ENCODE measurements at places on chromosomes 2 and 18.

DNA sequence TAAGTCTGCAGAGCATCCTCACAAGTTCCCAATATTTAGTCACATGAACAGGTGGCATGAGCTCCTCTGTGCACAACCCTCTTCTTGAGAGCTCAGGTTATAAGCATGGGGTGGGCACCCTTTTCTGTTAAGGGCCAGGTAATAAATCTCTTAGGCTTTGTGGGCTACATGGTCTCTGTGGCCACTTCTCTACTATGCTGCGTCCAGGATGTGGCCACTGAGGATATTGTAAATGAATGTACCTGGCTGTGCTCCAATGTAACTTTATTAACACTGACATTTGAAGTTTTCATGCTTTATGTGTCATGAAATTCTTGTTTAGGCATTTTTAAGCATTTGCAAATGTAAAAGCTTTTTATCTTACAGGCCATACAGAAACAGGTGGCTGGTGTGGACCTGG lies 116.8 kb upstream of the ST6GAL2 start:
- DNase-seq: no peak

GRCh38 chr2:176508984-176509740 lies 239.9 kb downstream of the MTX2 start:
- no peak for DNase-seq

- DNase-seq: no peak
Measured at GRCh38 chr2:74849228-74849892, 15.4 kb downstream of the HK2 start.

DNA sequence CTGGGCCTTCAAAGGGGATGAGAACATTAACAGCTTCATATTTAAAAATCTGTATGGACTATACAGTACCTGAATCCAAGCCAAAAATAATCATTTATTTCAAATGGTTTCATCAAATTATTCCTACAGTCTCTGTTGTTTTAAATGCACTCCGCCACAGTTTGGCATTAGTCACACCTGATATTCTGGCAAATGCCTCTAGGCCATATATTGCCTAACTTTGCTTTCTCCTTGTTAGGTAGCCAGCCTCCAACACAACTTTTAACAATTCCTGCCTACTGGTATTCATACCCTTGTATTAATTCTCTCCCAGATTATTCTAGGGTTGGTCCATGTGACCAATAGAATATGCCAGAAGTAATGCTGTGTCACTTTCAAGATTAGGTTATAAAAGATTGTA lies 146.6 kb upstream of the FANCL start:
- DNase-seq: no peak

GRCh38 chr18:13539843-13540476 lies 186.4 kb downstream of the FAM210A start:
- DNase-seq: no peak

DNA sequence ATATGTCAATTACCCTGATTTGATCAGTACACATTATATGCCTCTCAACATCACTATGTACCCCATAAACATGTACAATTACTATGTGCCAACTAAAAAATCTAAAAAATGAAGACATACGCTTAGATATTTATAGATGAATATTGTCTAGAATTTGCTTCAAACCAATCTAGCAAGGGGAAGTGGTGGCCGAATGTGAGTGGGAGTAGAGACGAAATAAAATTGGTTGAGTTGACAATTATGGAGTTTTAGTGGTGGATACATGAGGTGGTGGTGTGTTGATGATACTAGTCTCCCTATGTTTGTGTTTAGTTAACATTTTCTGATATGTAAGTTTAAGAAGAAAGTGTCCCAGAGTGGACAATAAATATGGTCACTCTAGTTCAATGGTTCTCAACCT lies 49.0 kb downstream of the SDC1 start:
- no peak for DNase-seq

GRCh38 chr2:38945372-38945771 lies 55.7 kb downstream of the ARHGEF33 start:
- no peak for DNase-seq

DNA sequence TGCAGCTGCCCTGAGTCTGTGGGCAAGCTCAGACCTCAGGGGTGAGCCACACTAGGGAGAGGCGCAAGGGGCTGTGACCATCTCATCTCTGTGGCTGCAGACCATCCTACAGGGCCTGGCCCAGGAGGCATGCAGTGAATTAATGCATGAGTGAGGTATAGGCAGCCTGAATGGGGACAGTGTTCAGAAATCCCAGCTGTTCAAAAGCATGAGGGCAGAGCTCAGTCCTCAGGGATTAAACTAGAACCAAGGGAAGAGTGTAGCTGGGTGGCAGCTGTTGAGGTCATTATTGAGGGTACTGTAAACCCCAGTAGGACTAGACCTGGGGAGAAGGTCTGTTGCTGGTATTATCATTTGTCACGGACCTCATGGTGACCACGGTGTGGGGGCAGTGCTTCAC lies 17.0 kb downstream of the TMEM177 start:
- DNase-seq: no peak

DNA sequence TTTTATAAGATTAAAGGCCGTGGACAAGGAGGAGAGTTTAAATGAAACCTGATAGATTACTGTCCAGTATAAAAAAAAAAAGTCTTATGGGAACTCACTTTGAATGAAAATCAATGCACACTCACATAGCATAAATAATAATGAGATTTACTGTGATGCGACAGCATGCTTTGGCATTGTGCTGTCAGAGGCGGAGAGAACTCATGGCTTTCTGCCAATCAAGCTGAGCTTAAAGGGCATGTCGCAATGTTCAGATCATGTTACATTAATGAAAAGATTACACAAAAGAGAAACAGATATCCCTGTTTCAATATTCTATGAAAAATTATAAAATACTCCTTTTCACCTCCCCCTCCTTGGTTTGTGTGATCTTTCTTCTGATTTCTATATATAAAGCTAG lies 310.8 kb downstream of the ERBB4 start:
- no peak for DNase-seq

DNA sequence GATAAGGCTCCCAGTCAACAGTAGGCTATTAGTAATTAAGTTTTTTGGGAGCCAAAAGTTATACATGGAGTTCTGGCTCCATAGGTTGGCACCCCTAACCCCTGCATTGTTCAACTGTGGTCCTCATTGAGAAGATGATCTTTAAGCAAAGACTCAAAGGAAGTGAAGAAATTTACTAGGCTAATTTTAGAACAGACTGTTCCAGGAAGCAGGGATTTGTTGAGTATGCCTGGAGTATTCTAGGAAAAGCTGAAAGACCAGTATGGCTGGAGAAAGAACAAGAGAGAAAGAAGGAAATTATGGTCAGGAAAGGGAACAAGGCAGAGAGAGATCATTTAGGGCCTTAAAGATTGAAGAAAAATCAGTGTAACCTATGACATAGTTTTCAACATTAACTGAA lies 125.1 kb downstream of the PMAIP1 start:
- no peak for DNase-seq

GRCh38 chr2:219225350-219225749 lies 4.1 kb downstream of the ATG9A start:
- DNase-seq: no peak

DNA sequence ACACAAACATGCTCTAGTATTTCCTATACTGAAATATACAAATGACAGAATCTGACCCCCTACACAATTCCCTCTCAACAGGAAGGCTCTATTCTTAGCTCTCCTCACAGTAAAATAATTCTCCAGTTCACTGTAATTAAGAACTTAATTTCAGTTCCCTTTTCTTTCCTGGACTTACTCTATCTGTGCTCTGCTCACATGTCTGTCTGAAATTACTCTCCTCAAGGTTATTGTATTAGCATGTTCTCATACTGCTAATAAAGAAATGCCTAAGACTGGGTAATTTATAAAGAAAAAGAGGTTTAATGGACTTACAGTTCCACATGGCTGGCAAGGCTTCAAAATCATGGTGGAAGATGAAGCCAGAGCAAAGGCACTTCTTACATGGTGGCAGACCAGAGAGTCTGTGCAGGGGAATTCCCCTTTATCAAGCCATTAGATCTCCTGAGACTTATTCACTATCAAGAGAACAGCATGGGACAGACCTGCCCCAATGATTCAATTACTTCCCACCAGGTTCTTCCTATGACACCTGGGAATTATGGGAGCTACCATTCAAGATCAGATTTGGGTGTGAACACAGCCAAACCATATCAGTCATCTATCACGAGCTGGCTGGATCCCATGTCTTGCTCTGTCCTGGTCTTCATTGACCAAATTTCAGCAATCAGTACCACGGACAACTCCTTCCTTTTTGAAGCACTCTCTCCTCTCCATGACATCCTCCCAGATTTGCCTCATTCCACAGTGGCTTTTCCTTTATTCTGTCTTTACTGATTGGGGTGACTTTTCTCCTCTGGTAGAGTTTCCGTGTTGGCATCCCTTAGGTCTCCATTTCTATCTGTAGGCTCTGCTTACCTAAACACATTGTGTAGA lies 110.9 kb downstream of the GALR1 start:
- no peak for DNase-seq

- no peak for DNase-seq
Measured at GRCh38 chr2:97857553-97857952, 138.2 kb downstream of the TMEM131 start.

- no peak for DNase-seq
Measured at GRCh38 chr18:49608366-49609255, 46.8 kb downstream of the LIPG start.

DNA sequence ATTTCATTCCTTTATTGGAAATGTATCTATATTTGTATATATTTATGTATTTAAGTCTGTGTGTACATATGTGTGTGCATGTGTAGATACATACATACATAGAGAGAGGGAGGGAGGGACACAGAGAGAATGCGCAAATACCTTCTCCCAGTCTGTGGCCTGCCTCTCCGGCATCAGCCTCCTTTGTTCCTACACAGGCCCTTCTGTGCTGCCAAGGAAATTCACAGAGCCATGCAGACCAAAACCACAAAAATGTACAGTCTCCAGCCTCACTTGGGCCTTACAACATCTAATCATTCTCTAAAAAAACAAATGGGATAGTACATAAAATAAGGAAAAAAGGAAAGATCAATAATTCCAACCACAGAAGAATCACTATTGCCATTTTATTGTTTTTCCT lies 8.8 kb upstream of the CRACDL start:
- no peak for DNase-seq

GRCh38 chr2:445896-446295 lies 158.0 kb upstream of the ALKAL2 start:
- DNase-seq: no peak

DNA sequence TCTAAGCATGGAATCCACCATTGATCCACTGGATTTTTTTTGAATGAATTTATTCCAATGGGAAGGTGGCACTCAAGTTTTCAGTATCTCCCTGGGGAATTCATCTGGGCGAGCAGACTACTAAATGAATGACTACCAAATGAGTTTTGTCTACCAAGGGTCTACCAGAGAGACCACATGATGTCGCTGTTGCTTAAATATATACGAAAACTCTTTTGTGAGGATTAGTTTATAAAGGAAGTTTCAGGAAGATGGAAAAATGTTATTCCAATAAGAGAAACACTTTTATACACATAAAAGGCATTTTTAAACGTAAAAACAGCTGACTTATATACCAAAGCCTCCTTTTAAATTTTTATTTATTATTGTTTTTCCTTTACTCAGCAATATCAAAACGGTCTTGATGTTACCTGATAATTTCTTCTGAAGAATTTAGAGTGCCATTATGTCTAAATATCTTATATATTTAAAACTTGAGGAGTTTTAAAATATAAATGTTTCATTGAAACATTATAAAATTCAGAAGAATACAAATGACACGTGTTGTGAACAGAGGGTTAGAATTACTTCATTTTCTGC lies 139.7 kb downstream of the HRH4 start:
- no peak for DNase-seq

DNA sequence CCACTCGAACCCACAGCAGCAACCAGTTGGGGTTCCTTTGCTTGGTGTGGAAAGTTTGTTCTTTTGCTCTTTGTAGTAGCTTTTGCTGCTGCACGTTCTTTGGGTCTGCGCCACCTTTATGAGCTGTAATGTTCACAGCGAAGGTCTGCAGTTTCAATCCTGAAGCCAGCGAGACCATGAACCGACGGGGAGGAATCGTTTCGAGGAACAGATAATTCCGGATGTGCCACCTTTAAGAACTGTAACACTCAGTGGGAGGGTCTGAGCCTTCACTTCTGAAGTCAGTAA lies 14.3 kb downstream of the GPR17 start:
- no peak for DNase-seq

DNA sequence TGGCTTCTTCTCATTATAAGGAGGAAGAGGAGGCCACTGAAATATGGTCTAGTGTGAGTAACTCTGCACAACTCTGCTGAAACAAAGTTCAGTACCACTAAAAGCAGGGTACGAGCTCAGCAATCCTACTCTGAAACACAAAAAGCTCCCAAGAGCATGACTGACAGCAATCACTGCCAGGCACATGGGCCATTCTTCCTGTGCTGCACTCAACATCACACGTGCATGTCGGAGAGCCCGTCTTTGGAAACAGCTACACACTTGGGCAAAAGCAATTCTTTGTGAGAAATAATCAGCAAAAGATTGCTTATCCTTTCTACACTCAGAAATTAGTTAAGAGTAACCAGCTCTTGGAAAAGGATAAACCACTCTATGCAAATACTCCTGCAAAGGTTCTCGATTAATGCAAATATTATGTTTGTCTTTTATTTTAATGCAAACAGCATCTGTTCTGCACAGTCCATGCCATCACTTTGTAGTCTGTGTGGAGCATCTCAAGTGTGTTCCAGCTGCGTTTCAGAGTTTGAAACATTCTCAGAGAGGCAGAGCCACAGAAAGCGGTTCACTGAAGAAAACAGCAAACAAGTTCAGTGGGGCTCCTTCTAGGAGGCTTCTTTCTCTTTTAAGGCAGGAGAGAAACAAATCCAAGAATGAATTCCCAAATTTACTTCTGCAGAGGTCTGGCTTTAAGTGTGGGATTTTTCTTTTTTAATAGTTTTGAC lies 145.0 kb downstream of the HDAC4 start:
- no peak for DNase-seq

GRCh38 chr18:77191071-77191751 lies 58.4 kb upstream of the GALR1 start:
- DNase-seq: no peak

- DNase-seq: no peak
Measured at GRCh38 chr2:14420851-14421250, 211.7 kb upstream of the LRATD1 start.

- DNase-seq: no peak
Measured at GRCh38 chr2:97936199-97936598, 59.5 kb downstream of the TMEM131 start.

DNA sequence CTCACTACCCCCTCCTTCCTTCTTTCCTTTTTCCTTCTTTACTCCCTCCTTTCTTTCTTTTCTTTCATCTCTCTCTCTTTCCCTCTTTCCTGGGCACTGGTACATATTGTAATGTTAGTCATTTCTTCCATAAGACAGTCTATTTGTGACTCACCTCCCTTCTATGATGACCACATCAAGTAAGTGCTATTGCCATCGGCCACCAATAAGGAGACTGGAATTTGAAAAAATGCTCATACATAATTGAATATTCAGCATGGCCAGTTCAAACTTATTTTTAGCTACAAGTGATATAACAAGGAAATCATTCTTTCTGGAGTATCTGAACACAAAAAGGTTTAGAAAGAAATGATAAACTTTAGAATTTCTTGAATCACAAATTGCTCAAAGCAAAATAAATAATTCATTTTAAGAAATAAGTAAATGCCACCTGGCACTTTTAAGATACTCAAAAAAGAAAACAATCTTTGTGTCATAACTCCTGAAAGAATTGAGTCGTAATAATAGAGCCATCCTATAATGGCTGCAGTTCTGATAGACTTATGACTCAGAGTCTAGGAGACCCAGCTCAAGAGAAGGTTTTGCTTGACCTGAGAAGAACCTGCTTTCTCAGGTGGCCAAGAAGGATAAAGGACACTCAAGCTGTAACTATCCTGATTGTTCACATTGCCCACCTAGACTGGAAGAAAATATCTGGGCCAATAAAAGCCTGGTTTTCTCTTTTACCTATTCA lies 51.6 kb upstream of the CCBE1 start:
- no peak for DNase-seq
